Tibial nerve (tissue), 4 donors: ENCODE measurements at places on chromosomes 13 and 19. TPM values are rescaled to one million over a fixed set of nuclear protein-coding genes. Genes with fewer than 3 reads are reported as not detected.

- no peak for DNase-seq
These were observed 135.6 kb downstream of the PRR20E start for GRCh38 chr13:57302604-57303003.

DNA sequence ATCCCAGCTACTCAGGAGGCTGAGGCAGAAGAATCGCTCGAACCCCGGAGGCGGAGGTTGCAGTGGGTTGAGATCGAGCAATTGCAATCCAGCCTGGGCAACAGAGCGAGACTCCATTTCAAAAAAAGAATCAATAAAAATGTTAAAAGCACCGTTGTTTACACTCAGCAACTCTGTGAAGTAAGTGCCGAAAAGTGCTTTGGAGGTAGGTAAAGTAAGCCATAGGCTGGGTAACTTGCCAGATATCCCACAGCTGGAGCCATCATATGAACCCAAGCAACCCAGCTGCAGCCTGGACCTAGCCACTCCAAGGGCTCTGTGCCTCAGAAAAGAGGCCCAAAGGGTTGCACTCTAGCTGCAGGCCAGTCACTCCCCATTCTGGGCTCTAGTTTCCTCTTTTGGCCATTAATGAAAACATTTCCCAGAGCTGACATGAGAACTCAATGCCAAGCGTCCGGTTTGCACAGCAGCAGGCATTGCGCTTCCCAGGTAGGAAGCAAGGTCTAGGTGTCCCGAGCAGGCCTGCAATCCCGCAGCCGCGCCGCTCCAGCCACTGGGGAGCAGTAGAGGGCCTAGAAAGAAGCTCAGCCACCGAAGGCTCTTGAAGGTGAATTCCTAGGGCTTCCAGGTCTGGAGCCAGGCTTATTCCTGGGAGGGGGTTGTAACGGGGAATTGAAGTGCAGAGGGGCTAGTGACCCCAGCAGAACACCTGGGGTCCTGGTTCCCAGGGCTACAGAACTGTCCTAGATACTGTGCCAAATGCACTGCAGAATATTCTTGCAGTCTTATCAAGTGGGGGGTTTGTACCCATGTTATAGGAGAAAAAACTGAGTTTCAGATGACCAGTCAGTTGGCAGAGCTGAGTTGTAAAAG, 4.1 kb upstream of the CD79A start:
- DNase-seq: no peak

KDM4B gene
- 72.4 TPM for total RNA-seq

DNA sequence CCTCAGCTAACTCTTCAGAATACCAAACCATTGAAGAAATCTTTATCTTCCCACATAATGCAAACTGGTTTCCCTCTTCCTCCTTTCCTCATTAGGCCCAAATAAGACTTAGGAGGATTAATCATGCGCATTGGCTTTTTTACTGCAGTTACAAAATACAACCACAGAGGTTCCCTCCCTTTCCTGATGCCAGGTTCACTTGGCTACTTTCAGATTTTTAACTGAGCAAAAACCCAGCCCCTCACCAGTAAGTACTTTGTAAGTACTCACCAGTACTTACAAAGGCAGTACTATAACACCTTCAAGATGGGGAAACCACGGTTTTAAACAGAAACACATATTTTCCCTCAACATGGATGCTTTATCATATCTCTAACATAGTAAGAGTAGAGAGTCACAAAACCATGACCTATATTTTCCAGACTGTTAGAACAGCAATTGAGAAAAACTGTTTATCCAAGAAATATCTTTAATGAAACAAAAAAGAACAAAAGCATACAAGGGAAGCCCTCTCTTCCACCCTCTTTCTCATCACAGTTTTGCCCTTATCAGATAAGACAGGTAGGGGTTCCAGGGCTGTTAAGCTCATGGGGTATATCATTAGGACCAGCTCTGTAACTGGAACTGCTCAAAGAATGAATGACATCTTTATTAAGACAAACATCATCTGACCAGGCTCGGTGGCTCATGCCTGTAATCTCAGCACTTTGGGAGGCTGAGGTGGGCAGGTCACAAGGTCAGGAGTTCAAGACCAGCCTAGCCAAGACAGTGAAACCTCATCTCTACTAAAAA, 12.7 kb downstream of the FOXO1 start:
- no peak for DNase-seq
